CD4-positive, CD25-positive, alpha-beta regulatory T cell (primary cell): ENCODE measurements at places on chromosomes 7 and 10.

- no peak for DNase-seq
These were observed 340.3 kb downstream of the FRMD4A start for GRCh38 chr10:13990392-13990805.

DNA sequence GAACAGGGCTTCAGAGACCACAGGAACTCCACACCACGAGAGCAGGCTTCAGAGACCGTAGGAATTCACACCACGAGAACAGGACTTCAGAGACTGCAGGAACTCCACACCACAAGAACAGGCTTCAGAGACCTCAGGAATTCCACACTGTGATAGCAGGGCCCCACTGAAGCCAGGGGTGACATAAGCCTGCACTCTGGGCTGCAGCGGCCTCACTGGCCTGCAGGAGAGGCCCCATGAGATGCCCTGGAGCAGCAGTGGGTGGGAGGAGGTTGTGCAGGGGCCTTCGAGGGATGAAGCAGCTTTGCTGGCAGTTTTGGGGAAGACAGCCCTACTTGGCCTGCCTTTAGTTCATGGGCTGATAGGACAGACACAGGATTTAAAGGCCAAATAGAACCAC lies 614.7 kb downstream of the PTPRN2 start:
- DNase-seq = no peak

DNA sequence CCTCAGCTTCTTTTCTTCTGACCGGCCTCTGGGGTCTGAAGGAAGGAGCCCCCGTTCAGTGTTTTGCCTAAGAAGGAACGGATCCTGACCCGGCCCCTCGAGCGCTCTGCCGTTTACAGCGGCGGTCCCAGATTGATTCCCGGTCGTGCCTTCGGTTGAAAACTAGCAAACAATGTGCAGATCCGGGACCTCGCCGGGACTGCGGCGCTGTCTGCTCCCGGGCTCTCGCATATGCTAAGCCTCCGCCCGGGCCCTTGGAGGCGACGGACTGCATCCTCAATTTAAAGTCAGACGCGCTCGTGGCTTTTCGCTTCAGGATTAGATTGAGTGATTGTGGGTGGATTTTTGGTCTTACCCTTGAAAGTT lies 559 bp downstream of the DBF4 start:
- DNase-seq = no peak

GRCh38 chr7:55641811-55642210 lies 69.5 kb upstream of the VOPP1 start:
- DNase-seq = peak; percentile 66

GRCh38 chr7:82760831-82761230 lies 317.3 kb upstream of the CACNA2D1 start:
- no peak for DNase-seq

DNA sequence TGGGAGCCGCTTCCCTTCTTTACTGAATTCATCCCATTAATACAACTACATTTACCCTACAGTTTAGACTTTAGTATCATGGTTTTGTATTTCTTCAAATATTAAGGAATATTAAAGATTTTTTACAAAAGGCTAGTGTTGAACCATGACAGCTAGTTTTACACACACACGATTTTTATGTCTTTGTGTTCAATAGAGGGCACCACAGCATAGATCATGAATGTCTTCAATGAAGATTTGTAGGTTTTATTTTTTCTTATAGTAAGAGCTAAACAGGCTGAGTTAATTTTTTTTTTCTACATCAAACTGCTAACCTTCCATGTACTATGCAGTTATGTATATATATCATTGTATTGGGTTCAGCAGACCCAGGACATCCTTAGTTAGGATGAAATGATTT lies 76.9 kb downstream of the SNX10 start:
- no peak for DNase-seq

GRCh38 chr10:80437227-80437626 lies 16.9 kb upstream of the TSPAN14 start:
- no peak for DNase-seq

DNA sequence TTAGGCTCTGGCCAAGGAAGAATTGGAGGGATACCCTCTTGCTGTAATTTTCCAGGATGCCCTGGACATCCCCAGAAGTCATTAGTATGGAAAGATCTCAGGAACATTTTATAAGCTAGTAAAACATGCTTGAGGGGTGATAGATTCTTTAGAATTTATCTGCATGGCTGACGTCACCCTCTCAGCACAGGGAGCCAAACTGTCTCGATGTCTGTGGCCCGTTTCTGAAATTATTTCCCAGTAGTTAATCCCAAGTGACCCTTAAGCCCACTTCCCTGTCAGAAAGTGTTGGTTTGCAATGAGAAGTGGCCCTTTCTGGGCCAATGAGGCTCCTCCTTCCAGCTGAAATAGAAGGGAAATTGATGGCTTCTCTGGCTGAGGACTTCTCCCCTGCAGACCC lies 184.5 kb upstream of the BMPER start:
- DNase-seq = no peak

GRCh38 chr10:11838298-11838852 lies 15.2 kb downstream of the PROSER2 start:
- DNase-seq = no peak

DNA sequence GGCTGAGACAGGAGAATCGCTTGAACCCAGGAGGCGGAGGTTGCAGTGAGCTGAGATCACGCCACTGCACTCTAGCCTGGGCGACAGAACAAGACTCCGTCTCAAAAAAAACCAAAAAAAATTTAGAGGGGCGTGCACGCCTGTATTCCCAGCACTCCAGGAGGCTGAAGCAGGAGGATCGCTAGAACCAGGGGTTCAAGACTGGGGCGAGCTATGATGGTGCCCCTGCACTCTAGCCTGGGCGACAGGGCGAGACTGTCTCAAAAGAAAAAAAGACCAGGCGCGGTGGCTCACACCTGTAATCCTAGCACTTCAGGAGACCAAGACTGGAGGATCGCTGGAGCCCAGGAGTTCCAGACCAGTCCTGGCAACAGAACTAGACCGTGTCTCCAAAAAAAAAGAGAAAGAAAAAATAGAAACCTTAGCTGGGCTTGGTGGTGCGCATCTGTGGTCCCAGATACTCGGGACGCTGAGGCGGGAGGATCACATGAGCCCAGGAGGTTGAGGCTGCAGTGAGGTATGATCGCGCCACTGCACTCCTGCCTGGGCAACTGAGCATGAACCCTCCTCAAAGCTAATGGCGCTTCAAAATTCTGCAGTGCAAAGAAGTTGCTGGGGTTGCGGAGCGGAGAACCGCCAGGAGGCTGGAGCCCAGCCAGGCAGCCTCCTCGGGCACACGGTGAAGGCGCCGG lies 382 bp upstream of the MBLAC1 start:
- DNase-seq = no peak
